ENCODE measurements at places on chromosomes 4 and X. TPM values are rescaled to one million over a fixed set of nuclear protein-coding genes. Genes with fewer than 3 reads are reported as not detected.

ABLIM2 gene
- total RNA-seq: 0.29 TPM

PITX2 gene
- 5.7 TPM for total RNA-seq

GPRASP2 gene
- 13.6 TPM for total RNA-seq

ETDB gene
- not detected for total RNA-seq

LRPAP1 gene
- total RNA-seq: 281 TPM

F11 gene
- total RNA-seq: not detected

ZC4H2 gene
- 8.6 TPM for total RNA-seq

GSPT2 gene
- 9.6 TPM for total RNA-seq
